ENCODE measurements at places on chromosomes 11 and 22.

DNA sequence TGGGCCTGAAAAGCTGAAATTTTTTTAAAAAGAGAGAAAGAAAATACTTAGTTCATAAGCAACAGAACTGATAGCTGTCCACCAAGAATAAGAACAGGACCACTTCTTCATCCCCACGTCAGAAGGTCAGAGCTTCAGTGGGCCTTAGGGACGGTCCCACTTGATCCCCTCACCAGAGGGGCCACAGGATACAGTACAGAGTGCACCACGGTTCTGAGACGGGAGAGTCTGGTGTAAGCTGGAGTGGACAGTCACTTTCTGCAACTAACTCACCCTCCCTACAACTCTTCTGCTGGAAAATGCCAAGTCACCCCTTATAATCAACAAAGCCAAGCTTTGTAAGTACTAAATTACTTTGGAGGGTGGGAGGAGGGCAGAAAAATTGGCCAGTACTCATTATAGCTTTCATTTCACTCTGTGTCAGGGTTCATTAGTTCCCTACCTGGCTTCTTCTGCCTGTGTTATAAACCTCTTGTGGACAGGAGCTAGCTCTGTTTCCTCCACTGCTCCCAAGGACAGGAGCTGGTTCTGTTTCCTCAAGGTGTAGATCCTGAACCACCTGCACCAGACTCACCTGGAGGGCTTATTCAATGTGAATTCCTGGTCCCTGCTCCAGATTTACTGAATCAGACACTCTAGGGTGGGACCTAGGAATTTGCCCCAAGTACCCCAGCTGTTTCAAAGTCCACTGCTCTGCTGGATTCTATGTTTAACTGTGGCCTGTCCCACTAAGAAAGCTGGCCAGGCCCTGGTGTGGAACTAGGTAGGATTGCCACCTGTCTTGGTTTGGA lies 39.6 kb downstream of the SCGB1A1 start:
- no peak for DNase-seq

DNA sequence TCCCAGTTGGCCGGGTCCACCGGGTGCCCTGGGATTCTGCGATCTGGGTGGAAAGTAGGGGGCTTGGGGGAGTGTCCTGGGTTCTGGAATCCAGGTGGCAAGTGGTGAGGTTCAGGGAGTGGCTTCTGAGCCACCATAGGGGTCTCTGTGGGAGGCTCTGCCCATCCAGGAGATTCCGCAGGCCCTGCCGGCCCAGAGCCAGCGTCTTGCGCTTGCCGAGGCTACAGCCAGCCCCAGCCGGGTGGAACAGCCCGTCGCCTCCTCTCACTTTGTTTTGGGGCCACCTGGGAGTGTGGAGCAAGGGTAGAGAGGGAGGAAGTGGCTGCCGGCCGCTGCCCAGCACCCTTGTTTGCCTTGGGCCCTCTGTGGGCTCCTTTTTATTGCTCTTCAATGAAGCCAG lies 60.6 kb upstream of the PPP6R3 start:
- DNase-seq, result no peak

DNA sequence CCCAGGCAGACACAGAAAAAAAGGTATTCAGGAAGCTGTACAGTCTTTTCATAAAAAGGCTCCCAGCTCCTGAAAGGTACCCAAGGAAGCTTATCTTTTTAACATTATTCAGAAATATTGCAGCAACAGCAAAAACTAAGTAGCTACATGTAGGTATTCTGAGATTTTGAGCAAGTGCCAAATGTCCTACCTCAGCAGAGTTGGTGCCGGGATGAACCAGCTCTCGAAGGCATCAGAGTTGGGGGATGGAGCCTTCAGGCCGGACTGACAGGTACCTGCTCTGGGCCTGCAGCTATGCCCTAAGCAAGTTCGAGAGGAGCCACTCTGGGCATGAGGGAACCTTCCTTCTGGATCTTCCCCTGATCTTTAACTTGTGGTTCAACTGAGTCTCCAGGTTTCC lies 77.1 kb upstream of the TTC12 start:
- DNase-seq, result no peak

GRCh38 chr11:85682330-85683305 lies 3.4 kb downstream of the CCDC89 start:
- DNase-seq, result peak; percentile 5

- no peak for DNase-seq
Measured at GRCh38 chr11:68470304-68470811, 9.8 kb downstream of the PPP6R3 start.

GRCh38 chr11:44286268-44286880 lies 23.6 kb downstream of the ALX4 start:
- DNase-seq, result no peak
